ENCODE measurements at places on chromosomes 7 and 10.

GRCh38 chr7:43139137-43139536, 26.7 kb downstream of the HECW1 start:
- DNase-seq, result no peak

DNA sequence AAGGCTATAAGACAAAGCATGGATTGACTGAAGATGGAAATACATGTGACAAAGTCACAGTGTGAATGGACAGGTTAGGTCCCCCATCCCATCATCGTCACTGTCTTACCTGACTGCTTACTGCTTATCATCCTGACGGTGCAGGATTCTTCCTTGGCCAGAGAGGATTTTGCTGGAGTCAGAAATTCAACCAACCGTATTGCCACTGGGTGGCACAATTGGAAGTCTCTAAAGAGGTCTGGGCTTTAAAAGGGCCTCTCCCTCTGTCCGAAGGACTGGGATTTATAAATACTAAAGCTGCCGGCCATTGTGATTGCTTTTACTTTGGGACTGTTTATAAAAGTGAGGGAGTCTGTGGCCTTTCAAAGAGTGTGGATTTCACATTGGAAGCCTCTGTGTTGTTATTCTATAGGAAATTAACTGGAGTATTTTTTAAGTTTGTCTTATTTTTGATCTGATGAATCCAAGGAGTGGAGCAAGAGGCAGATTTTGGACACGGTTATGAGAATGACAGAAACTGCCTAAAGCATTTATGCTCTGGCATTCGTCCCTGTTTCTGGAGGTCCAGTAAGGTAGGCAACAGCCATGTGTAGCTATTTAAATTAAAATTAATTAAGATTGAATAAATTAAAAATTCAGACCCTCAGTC, 113.3 kb upstream of the CREB5 start:
- no peak for DNase-seq

- no peak for DNase-seq
These were observed 199.2 kb upstream of the KIAA1217 start for GRCh38 chr10:24009736-24010135.

DNA sequence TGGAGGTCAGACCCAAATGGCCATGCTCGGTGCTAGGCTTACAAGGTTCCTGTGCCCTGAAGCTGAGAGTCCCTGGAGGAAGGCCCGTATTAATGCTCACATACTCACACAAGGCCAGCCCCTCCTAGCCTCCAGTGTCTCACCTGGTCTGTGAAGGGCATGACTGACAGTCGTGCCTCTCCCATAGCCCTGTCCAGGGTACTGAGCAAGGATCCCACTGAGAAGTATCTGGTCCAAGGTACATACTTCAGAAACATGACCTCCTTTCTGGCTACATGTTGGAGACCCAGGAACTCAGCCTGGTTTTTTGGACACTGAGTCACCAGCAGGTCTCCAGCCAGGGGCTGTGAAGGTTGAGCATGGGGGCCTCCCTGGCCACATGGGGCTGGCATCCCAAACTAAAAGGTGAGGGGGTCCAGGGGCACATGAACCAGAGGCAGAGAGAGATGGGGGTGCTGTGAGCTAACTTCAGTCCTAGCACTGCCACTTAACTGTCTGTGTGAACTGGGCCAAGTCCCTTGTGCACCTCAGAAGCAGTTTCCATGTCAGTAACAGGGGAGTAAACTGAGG, 17.6 kb upstream of the RASGEF1A start:
- DNase-seq, result no peak

- DNase-seq, result no peak
These were observed 66.4 kb upstream of the ZMIZ1 start for GRCh38 chr10:79002336-79002735.

DNA sequence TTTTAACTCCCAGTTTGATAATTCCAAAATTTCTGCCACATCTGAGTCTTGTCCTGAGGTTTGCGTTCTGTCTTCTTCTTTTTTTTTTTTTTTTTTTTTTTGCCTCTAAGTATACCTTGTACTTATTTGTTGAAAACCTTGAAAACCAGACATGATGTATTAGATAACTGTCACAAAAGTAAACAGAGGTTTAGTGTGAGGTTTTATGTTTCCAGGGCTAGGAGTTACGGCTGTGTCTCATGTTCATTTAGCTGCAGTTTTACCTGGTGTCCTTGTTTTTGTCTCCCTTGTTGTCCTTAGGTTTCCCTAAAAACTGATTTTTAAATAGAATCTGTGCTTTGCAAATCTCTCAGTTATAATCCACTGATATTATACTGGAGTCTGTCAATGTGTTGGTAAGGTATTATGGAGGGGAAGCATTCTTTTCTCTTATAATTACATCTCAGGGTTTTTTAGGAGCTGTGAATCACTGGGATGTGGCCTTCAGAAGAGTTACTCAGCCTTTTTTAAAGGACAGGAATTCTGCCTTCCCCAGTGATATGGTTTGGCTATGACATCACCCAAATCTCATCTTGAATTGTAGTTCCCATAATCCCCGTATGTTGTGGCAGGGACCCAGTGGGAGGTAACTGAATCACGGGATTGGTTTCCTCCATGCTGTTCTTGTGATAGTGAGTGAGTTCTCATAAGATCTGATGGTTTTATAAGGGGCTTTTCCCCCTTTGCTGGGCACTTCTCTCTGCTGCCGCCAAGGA, 95.0 kb downstream of the CDCA7L start:
- no peak for DNase-seq

- peak; percentile 6 for DNase-seq
These were observed at the start of gene HACD1 for GRCh38 chr10:17617031-17617911. HACD1 (minus strand) TSS chr10:17617374; CDS start chr10:17617339, 35 bp downstream.

- DNase-seq, result no peak
These were observed 23.3 kb downstream of the NPTX2 start for GRCh38 chr7:98640375-98640774.

DNA sequence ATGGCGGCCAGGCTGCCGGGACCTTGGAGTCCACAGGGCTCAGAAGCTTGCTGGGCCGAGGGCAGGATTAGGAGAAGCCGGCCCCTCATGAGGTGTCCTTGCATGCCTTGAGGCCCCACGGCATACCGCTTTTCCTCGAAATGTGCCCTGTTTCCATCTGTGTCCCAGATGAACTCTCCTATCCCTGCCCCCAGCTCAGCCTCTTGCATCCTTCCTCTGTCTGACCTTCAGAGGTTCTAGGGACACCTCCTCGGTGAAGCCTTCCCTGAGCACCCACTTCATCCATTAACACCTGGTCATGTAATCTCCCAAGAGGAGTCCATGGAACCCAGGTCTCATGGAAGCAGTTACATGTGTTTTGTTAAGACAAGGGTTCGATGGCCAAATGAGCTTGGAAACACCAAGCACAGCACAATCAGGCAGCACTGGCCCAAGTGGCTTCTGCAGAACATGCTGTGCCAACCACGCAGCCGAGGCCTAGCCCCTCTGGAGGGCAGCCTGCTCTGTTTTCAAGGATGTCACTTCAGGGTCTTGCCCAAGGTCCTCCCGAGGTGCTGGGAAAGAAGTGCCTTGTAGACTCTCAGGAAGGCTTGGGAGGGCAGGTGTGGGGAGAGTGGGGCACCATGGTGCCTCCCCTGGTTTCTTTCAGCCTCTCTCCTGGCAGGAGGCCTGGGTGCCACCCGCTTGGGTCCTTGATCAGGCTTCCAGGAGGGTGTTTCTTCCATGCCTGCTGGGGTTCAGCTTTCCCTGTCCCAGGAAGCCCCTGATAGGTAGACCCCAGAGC, 124.3 kb downstream of the NEURL1 start:
- DNase-seq, result no peak

GRCh38 chr10:58436071-58436470, 50.9 kb downstream of the TFAM start:
- DNase-seq, result no peak

DNA sequence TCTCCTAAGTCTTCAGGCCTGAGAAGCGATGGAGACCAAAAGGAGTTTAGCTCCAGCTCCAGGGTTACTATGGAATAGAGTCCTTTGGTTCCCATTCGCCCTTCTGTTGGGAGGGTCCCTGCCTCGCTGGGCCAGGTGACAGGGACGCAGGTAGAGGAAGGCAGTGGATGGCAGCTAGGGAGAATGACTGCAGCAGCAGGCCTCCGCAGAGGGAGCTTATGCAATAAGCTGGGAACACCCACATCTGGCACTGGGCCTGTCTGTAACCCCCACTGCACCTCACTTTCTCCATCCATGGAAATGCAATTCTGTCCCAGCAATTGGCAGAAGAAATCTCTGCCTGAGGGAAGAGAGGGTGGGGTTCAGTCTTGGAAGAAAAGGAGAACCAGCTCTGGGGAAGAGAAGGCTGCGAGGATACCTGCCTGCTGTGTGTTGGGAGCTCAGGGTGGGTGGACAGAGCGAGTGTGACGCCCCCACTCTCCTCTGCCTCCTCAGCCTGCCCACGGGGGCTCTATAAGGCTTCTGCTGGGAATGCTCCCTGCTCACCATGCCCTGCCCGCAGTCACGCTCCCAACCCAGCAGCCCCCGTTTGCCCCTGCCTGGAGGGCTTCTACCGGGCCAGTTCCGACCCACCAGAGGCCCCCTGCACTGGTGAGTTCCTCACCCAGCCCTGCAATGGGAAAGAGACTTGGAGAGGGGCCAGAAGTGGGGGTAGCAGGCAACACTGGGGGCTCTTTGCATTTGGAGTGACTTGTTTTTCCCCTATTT, 10.3 kb downstream of the EPHB6 start:
- no peak for DNase-seq

GRCh38 chr10:85224366-85224940, 896.1 kb downstream of the CCSER2 start:
- no peak for DNase-seq

All from stimulated activated CD8-positive, alpha-beta memory T cell treated with anti-CD3 and anti-CD28 coated beads, Interleukin-12 subunit alpha, Interleukin-12 subunit beta, amount 100 ng/mL, for 1 hour (primary cell).